ENCODE measurements at places on chromosomes 7 and 10.

DNA sequence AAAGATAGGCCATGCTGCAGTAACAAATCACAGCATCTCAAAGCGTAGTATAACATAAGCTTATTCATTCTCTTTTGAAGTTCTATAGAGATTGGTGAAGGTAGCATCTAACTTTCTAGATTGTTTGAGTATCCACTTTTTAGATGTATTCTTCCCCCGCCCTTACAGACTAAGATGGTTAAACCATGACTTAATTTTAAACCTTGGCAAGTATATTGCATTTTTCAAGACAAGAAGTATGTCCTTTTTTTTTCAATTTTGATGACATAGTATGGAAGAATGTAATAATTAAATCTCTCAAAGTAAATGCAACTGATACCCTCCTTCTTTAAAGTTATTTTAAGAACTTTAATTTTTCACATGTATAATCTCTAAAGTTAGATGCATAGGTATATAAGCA, 190.0 kb downstream of the KCND2 start:
- no peak for DNase-seq

DNA sequence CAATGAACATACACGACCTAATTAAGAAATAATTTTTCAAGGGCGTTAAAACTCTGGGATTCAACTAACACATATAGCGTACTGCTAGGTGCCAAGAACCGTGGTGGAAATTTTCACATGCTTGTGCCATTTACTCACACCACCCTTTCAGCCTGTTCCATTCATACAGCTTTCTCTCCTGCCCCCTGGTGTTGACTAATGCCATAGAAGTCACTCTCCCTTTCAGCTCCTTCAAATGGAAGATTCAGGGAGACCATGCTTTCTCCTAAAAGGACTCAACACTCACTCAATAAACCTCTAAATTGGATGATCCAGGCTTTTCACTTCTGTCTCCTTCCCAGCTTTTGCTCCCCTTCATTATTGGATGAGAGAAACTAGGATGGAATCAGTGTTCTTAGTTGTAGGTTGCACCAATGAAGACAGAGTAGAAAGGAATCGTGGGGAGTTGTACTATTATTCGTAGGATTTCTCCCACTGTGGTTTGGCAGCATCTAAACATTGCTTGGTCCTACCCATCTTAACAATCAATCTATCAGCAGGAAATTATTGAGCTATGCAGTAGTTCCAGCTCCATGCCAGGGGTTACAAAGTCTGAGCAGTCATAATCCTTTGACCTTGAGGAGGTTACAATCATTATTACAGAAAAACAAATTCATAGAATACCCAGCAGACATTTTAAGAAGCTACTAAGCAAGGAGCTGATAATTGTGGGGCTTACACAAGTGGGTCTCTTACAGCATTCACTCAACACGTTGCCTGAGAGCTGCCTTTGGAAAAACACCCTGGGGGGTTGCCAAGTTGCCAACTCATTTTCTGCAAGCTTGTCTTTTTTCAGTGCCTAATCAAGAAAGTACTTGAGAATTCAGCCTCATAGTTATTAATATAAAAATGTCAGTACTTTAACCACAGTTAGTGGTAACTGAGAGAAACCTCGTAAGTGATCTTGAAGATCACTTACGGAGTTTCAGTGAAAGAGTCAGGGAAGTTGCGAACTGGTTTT, 2.8 kb upstream of the PPP1R3C start:
- peak; percentile 60 for DNase-seq

DNA sequence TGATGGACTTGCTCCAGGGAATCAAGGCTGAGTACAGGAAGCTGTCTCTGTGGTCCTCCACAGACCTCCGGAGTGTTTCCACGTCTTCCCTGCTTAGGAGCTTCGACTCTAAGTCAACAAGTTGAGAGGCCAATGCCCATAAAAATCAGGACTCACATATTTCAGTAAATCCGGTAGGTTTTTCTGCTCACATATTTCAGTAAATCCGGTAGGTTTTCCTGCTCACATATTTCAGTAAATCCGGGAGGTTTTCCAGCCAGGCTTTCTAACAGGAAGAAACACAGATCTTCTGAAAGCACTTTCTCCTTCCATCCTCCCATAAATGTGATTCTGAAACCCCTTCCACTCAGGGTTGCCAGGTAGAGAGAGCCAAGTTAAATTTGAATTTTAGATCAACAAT, 340.1 kb upstream of the SHH start:
- no peak for DNase-seq

DNA sequence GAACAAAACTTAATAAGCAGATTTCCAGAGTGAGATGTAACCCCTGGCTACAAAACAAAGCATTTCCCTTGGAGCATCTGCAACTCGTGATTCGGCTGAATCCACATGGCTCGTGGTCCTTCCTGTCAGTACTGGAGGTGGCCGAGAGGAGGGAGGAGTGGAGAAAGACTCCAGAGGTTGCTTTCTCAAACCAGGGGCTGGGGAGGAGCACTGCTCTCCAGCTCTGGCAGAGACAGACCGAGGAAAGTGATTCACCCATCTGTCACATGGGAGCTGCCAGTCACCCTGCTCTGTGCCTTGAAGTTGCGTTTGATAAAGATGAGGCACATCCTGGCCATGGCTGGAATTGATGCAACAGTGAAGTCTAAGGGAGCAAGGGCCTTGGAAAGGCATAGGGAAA, 72.7 kb downstream of the COL13A1 start:
- peak; percentile 61 for DNase-seq

GRCh38 chr7:100137851-100138760, 10.6 kb upstream of the LAMTOR4 start:
- no peak for DNase-seq

DNA sequence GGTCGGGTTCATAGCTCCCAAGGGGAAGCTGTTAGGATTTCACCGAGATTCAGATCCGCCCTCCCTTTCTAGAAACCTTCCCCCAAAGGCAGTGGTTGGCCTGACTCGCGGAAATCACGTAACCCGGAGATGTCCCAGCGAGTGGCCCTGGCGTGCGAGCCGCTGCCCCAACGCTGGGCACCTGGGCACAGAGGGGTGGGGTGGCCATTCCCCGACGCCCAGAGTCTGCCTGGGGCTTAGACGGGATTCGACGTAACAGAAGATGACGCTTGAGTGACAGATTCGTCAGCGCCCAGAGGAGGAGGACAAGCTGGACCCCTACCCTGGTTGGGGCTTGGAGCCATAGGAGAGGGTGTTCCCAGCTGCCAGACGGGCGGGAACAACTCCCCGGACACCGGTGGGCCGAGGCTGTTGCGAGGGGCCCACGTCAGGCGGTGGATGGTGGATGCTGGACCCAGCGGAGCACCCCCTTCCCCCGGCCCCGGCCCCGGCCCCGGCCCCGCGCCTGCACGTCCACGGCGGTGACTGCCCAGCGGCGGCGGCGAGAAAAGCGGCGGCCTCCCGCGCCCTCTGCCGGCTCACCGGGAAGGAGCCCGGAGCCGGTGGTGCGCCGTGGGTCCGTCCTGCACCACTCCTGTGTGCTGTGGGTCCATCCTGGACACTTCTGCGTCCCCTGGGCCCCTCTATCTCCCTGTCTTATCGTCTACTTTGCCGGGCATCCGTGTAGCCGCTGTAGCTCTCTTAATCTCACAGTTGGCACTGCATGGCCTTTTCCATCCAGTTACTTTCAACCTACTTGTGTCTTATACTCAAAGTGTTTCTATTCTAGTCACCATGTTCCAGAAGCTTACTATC, 35.4 kb upstream of the KNDC1 start:
- DNase-seq = no peak

GRCh38 chr7:3495530-3495929, 194.5 kb downstream of the SDK1 start:
- DNase-seq = no peak

DNA sequence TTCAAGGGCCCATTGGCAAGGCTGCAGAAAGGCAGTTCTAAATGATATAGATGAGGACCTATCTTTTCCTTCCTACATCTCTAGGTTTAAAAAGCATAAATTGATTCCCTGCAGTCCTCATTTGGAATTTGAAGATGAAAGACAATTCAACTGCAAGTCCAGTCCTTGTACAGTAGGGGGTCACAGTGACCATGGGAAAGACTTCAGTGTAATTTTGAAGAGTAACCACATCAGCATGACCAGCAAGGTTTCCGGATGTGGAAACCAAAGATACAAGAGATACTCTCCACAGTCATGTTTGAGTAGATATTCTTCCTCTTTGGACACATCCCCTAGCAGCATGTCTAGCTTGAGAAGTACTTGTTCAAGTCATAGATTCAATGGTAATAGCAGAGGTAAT, 539.3 kb upstream of the TEX47 start:
- no peak for DNase-seq

- no peak for DNase-seq
Observed at GRCh38 chr7:30041526-30042269, 13.5 kb downstream of the PLEKHA8 start.

- no peak for DNase-seq
Observed at GRCh38 chr10:635088-635861, 54.2 kb downstream of the DIP2C start.

- no peak for DNase-seq
Observed at GRCh38 chr10:60466267-60467201, 76.9 kb upstream of the ANK3 start.

GRCh38 chr7:112206238-112206990, at the start of the genes DOCK4 and ZNF277:
TSS of gene DOCK4 (minus strand) at chr7:112206399. CDS start at chr7:112206138, 261 bp downstream.
TSS of gene ZNF277 (plus strand) at chr7:112206695. CDS start at chr7:112206717, 22 bp downstream.
- peak; percentile 88 for DNase-seq

GRCh38 chr7:29135846-29136245, 10.5 kb downstream of the CPVL start:
- DNase-seq = no peak

GRCh38 chr10:2047679-2048078, 310.4 kb upstream of the ADARB2 start:
- DNase-seq = no peak

GRCh38 chr7:8259586-8260222, 2.3 kb downstream of the ICA1 start:
- DNase-seq = no peak

GRCh38 chr10:103616705-103617601, 123.4 kb downstream of the NEURL1 start:
- DNase-seq = no peak

DNA sequence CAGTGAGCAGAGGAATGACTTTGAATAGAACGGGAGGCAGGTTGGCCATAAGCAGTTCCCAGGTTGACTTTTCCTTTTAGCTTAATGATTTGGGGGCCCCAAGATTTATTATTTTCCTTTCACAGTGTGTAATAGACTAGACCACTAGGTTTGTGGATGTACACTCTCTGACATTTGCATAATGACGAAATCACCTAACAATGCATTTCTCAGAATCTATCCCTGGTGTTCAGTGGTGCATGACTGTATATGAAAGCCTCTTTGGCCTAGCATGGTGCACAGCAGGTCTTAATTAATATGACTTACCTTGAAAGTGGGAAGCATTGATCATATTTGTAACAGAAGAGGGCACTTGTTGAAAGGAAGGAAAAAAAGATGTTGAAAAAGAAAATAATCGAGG, 761.9 kb downstream of the TYW1 start:
- no peak for DNase-seq

- no peak for DNase-seq
Observed at GRCh38 chr10:30199376-30200016, 140.1 kb upstream of the JCAD start.

DNA sequence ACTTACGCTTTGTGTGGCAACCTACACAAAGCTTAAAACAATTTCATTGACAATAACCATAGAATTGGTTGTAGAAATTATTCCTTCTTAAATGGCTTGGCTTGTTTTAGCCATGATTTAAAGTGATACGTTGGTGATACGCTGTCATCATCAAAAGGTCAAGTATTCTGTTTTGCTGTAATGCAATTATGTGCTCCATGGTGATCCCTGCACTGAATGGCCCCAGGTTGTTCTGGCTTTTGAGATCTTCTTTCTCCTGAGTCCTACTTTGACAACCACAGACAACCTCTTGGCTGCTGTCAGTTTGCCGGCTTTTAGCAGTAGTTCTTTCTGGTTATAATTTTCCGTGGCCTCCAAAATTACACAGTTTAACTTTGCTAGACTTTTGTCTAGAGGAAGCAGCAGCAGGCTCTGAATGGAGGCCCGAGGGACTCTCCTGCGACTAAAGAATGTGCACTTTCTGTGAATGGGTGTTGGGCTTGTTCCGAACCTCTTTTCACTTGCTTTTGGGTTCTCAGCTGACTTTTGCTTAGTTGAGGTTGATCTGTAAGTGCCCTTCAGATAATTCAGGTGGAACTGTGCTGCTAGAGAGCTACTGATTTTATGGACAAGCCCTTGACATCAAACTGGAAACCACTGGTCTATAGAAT, 104.7 kb downstream of the TMEM178B start:
- DNase-seq = no peak

DNA sequence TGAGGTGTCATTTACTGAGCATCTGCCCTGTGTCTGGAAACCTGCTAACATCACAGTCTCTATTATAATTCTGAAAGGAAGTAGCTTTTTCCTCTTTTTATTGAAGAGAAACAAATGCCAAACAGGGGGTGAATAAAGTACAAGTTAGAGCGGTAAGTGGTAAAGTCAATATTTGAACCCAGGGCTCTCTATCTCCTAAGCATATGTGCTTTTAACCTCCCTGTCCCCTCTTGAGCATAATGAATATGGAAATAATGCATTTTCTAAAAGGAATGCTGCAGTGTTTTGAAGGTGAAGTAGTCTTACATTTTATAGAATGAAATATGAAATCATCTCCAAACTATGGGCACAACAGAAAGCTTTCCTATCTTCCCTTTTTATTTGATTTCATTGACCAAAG, 196.7 kb downstream of the KIAA1217 start:
- no peak for DNase-seq

GRCh38 chr10:14399641-14400040, 68.9 kb upstream of the FRMD4A start:
- DNase-seq = no peak

- no peak for DNase-seq
Observed at GRCh38 chr7:38367301-38367890, 94.0 kb upstream of the TARP start.

DNA sequence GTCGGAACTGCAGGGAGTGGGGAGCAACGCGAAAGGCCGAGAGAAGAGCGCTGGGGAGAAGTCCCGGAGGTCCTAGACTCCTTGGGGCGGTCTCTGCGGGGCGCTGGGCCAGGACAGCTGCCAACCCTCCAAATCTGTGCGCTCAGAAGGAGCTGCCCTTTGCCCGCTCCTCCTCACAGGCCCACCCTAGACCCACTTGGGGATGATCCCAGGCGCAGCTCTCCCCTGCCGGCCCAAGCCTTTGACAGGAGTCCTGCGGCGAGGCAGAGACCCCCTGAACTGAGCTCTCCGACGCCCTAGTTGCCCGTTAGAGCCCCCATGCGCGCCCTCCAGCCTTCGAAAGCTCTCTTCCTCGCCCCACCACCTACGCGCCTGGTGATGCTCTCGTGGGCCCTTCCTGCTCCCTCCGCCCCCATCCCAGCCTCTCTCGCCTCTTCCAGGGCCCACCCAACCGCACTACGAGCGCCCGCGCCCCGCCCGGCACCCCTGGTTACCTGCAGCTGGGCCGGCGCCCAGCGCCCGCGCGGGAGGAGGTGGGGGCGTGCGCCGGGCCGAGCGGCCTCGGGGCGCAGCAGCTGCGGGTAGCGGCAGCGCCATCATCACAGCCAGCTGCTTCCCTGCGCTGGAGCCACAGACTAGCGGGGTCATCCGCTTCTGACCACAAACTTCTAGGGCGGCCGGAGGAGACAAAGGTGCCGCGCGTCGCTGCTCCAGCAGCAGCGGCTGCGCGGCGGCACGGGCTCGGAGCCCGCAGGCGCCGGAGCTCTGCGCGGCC, 353.4 kb downstream of the DNAJB6 start:
- no peak for DNase-seq

All from HTR-8/SVneo (cell line).